Tibial artery (tissue), 4 donors: ENCODE measurements at places on chromosomes 7 and 10.

GRCh38 chr10:101837748-101838147 lies 5.9 kb downstream of the KCNIP2 start:
- DNase-seq = no peak

GRCh38 chr7:71504697-71505441 lies 372.9 kb downstream of the GALNT17 start:
- no peak for DNase-seq

- no peak for DNase-seq
Measured at GRCh38 chr7:13949939-13950338, 39.5 kb downstream of the ETV1 start.

DNA sequence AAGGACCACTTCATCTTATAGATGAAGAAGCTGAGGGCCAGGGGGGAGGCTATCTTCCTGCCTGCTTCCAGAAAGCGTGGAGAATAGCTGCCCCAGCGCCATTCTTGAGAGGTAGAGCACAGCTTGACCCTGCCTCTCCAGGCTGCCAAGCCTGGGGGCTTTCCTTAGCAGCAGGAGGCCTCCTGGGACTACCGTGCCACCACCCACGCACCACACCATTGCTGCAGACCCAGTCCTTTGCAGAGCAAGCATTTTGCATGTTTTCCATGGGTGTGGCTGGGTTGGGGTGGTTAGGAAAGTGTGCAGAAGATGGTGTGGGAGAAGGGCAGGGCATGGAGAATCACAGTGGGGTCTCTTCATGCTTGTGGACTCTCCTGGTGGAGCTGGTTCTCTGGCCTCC lies 64.9 kb downstream of the TBXAS1 start:
- DNase-seq = no peak

- DNase-seq = no peak
Measured at GRCh38 chr7:129205126-129205818, 16.8 kb downstream of the SMO start.

DNA sequence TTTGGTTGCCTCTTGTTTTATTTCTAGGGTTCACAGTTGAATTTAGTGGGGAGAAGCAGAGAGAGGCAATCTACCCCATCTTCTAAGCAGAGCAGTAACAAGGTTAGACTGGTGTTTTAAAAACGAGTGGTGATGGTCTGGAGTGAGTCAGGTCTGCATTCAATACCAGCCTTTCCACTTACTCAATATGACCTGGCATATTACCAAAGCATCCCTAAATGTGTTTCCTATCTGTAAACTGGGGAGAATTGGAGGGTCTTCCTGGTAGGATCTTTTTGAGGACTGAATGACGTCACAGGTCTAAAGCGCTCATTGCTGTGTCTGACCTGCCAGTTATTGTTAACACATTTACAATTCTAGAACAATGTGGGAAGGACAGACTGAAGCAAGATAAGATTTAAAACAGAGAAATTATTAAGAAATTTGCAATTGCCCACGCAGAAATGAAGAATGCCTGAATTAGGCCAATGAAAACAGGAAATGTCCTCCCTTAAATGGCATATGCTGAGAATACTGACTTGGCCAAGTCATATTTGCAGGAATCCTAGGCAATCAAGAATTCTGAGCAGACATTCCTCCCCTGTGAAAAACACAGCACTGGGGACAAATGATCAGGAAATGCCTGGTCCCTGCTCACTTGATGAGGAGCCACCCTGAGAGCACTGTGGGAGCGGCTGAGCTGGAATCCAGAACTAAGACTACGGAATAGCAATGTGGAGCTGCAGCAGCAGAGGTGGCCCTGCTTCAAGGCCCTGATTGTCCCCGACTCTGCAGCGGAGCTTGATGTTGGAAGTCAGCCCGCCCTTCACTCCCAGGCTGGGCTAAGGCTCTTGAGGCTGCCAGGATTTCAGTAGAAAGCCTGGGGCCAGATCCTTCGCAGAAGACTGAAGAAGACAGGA lies 184.5 kb upstream of the CXCL12 start:
- peak; percentile 40 for DNase-seq

DNA sequence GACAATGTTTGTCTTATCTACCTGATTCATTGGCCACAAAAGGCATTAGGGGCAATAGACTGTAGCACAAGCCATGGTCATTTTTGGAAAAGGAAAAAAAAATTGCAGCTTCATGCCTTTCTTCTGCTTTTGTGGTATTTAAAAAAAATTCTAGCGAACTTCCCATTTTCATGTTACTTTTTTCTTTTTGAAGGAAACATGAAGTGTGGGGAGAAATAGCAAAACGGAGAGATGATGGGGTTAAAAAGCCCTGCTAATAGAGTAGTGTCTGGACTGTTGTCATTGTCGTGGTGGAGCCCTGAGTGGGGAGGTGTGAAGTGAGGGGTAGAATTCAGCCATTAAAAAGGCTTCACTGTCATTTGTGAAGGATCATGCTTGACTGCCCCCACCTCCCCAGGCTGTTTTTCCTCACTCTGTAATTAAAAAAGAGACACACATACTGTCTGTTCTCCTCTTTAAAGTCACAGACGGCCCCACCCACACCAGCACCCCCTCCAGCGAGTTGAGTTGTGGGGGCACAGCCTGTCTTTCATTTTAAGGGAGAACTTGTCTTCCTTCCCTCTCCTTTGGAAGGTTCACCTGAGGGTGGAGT lies 272.4 kb downstream of the CREB5 start:
- no peak for DNase-seq

GRCh38 chr7:2040893-2041270 lies 191.9 kb downstream of the MAD1L1 start:
- DNase-seq = peak; percentile 8
